ENCODE measurements at places on chromosomes 5 and 9.

- DNase-seq: peak; percentile 49
Measured at GRCh38 chr5:180315762-180316212, 23.9 kb upstream of the MAPK9 start.

DNA sequence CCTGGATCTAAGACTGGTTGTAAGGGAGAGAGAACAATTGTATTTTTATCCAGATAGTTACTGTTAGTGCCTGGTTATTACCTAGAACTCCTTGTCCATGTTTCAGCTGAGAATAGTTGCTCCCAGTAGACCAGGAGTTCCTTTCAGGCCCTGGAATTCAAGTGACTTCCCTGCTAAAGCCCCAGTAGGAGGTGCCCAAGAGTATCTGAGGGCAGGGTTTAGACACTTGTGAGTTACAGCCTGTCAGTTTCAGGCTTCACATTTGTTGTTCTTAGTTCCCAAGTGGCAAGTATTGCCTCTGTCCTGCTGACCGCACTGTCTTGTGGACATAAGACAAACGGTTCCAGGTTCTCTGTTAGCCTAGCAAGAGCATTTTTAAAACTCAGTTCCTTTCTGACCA lies 743.9 kb upstream of the SEMA6A start:
- no peak for DNase-seq

DNA sequence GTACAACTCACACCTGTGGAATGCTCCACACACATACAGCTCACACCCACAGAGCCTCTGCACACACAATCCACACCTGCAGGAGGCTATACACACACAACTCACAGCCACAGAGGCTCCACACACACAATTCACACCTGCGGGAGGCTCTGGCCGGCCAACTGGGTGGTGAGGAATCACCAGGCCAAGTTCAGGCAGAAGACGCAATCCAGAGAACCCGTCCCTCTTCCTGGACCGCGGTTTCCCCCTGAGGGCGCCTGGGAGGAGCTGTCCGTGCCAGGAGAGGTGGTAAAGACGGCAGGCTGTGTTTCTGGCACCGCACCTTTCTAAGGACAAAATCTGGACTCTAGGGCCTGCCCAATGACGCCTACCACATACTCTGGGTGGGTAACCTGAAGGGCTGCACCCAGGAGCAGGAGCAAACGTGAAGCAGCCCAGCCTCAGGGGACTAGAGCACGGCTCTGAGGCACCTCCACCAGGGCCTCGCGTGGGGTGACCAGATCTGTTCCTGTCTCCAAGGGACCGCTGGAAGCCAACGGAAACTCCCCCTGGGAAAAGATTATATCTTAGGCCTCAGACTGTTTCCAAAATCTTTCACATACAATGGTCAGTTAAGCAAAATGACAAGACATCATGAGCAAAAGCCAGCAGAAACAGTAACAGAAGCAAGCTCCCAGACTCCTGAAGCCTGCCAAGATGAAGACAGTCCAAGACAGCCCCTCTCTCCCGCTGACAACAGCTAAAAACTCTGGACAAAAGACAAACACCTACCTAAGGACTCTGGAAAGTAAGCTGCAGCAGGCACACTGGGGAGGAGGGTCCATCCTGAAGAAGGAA lies 16.9 kb downstream of the CAMSAP1 start:
- DNase-seq: no peak

GRCh38 chr5:112183874-112184273 lies 235.2 kb downstream of the EPB41L4A start:
- DNase-seq: no peak

DNA sequence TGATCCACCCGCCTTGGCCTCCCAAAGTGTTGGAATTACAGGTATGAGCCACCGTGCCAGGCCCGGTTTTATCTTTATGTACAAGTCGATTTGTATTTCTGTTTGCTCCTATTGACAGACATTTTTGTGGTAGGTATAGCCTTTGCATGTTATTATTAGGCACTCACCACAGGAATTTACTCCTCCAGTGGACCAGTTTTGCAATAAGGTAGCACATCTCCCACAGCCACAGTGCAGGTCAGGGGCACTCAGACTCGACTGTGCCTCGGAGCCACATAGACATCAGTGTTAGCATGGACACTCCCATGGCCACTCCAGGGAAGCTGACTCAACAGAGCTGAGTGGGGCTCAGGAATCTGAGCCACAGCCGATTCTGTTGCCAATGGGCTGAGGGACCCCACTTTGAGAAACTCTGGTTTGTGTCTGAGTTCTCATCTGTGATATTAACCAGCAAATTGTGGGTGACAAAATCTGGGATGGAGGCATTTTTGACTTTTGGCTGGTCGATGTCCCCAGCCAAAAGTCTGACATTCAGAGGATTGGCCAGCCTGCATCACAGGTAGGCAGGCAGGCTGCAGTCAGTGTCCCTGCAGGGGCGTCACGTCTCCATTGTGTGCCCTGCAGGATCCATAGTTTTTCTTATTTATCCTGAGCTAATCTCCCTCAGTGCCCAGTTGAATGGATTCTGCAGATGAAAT lies 15.0 kb upstream of the SHB start:
- DNase-seq: no peak

DNA sequence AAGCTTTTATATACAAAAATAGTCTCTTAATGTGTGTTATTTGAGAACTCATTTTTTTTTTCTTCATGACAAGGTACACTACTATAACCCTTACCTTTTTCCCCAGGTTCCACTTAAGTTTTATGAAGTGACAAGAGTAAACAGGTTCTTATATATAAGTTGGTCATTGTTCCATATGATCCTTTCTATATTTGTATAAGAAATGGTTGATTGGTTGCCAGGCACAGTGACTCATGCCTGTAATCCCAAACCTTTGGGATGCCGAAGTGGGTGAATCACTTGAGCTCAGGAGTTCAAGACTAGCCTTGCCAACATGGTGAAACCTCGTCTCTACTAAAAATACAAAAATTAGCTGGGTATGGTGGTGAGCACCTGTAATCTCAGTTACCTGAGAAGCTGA lies 108.3 kb downstream of the PCSK1 start:
- no peak for DNase-seq

All from eye (tissue), 1 donor.